ENCODE measurements at places on chromosomes 5 and 9.

GRCh38 chr5:143860211-143860610 lies 48.2 kb downstream of the HMHB1 start:
- DNase-seq = peak; percentile 51

GRCh38 chr5:93058309-93058708 lies 522.7 kb downstream of the NR2F1-AS1 start:
- no peak for DNase-seq

DNA sequence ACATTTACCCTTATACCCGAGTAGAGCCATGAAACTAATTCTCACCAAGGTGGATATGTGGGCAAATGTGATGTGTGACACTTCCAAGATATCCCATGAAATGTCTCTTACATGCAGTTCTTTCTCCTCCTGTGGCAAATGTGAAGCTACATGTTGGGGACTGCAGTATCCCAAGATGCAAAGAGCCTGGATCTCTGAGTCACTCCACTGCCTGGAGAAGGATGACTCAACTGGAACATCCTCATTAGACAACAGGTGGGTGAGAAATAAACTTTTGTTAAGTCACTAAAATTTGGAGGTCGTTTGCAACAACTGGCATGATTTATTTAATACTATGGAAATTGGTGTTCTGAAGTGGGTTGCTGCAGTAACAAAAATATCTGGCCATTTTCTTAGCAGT lies 36.5 kb upstream of the TENT4A start:
- DNase-seq = no peak

GRCh38 chr5:87588316-87588715 lies 175.6 kb upstream of the CCNH start:
- DNase-seq = no peak

DNA sequence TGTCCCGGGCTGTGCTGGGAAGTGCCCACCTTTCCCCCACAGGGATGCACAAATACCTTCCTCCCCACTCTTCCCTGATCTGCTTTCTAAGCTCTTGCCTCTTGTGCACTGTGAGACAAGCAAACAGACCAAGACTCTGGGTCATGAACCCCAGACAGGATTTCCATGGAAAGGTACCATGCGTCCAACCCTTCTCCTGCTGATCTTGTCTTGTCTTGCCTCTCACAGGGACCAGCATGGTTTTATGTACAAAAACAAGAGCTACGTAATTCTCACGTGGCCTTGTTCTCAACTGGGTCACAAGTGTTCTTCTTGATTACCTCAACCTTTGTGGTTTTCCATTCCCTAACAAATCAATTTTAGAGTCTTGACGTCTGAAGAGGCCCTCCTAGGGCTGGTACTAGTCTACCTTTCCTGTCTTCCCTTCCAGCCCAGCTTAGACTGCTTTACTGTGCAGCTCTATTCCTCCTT lies 176.5 kb upstream of the MAP3K1 start:
- DNase-seq = peak; percentile 61

GRCh38 chr5:87081511-87082372 lies 185.9 kb upstream of the RASA1 start:
- DNase-seq = no peak

DNA sequence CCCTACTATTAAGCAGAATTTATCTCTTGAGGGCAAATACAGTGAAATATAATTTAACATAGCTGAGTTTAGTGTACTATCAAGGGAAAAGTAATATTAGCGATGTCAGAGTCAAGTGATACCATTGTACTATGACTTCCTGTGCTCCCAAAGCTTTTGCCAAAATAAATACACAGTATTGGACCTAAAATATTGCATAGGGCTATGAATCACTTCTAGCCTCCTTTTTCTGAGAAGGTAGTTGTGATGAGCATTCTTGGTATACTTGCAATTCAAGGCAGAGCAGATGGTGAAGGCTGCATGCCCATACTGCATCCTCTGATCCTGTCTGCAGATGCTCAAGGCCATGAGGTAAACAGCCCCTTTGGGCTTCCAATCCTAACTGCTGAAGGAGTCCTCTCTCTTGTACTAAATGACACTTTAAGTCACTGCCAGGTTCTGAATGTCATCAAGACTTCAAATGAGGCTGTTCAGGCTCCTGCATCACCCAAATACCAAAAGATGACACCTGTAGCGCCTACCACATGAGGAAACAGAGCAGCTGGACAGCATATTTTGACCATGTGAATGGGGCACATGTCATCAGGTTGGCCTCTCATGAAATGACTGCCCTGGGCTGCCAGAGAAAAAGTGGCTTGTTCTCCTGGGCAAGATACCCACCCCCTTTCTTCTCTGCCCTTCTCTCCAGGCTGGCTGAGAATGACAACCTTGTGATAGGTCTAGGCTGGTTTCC lies 29.7 kb upstream of the PPP2CA start:
- DNase-seq = no peak

DNA sequence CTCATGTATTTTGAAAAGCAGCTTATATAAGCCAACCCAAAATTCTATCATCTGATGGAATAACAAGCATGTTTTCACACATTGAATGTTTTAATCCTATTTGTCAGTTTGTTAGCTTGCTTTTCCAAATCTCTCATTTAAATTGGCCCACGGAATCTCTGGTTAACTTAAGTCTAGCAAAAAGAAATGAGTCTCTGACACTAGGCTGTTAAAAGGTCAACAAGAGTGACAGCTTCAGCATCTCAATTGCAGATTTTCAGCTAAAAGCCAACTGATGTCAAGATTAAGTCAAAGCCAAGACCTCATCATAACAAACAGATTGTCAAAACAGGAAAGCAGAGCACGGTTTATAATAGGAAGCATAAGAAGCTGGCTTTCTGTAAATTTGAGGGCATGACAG lies 49.4 kb upstream of the CDH9 start:
- DNase-seq = no peak

DNA sequence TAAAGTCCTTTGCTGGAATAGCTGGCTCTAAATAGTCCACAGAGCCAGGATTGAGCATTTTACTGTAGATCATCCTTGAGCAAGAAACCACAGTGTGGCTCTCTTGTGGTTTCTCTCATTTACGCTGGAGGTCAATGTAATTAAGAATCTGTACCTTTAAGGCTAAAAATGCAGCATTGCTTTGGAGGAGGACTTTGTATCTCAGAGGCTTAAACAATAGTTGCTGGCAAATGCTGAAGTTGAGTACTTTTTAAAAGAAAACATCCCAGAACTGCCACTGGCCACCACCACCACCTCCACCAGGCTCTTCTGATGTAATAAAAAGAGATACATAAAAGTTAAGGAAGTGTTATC lies 177.3 kb upstream of the ADAMTSL1 start:
- DNase-seq = peak; percentile 54

DNA sequence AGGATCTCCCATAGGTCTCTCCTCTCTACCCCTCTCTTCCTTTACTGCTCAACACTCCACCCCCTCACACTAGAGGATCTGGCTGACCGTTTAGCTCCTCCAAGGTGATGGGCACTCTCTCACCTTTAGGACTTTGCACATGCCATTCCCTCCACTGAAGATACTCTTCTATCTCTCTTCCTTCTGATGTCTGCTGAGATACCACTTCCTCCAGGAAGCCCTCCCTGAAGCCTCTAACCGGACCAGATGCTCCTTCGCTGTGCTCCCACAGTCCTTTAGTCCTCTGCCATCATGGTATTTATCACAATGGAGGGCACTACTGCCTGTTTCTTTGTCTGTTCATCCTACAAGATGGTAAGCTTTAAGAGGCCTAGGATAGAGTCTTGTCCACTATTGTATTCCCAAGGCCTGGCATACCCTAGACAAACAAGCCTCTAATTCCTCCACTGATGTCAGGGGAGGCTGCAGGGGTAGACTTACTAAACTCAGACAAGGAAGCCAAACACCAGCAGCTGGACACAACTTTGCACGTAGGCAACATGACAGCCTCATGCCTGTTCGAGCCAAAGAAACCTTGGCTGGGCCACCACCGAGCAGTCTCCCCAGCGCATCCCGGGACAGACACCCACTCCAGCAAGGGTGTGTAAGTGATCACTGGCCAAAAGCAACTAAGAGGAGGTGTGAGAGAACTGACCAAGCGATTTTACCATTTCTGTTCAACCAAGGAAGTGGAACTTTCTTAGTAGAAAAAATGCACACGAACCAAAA lies 20.2 kb downstream of the ORM2 start:
- no peak for DNase-seq

- no peak for DNase-seq
These were observed 101.7 kb upstream of the TLE1 start for GRCh38 chr9:81791076-81791475.

- no peak for DNase-seq
These were observed 37.9 kb upstream of the TTC1 start for GRCh38 chr5:159971038-159971437.

DNA sequence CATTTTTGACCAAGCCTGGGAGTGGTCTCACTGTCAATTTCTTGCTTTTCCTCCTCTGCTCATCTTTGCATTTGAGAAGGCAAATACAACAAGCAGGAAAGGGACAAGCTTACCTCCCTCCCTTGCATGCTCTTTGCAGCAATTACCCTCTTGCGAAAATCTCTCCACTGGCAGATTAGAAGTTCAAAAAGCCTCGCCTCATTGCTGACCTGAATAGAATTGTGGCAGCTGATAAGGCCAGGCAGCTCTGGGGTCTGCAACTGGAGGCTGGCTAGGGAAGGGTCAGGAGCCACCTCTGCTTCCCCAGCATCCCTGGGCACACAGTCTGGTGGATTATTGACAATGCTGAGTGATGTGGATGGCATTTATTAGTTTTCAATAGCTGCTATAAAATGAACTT lies 362.3 kb upstream of the KIF2A start:
- no peak for DNase-seq

DNA sequence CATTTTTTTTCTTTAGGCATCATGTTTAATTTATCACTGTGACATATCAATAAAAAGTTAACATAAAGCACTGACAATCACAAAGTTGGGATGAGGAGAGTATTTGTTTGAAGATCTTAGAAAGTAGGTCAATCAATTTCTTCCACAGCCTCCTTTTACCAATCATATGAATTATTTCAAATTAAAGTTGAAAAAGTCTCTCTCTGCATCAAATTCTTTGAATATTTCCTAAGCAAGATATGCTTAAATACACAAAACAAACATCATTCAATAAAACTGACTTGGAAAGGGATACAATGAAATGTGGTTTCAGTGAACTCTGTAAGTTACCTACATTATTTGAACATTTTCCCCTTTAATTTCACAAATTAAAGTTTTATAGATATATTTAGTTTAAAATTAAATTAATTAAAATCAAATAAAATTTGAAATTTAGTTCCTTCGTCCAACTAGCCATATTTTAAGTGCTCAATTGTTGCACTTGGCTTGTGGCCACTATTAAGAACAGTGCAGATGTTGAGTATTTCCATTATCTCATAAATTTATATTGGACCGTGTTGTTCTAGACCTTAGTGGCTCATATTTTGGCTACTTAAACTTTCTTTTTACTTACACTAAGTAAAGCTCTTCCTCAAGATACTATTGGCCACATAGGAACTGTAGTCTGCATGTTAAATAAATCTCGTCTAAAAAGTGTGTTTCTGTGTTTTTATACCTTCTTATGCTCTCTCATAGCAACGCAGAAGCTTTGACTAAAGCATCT lies 949.7 kb upstream of the NUDT12 start:
- no peak for DNase-seq

DNA sequence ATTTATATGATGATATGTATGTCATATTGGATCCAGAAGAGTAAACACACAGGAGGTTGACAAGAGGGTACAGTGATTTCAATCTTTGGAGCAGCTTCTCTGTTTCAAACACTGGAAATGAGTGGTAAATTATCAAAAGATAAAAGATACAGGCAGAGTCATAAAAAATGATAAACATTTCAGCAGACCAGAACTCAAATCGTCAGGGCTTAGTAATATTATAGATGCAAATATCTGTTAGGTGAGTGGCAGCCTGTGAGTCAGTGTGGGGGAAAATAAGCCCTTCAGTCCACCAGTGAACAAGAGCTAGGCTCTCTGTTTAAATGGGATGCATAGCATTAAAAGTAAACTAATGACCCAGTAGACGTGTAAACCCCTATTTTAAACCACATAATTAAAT lies 1378.1 kb downstream of the EFNA5 start:
- no peak for DNase-seq
